ENCODE measurements at places on chromosomes 16 and 17.

- DNase-seq = no peak
These were observed 43.5 kb downstream of the ZDHHC7 start for GRCh38 chr16:84967828-84968227.

DNA sequence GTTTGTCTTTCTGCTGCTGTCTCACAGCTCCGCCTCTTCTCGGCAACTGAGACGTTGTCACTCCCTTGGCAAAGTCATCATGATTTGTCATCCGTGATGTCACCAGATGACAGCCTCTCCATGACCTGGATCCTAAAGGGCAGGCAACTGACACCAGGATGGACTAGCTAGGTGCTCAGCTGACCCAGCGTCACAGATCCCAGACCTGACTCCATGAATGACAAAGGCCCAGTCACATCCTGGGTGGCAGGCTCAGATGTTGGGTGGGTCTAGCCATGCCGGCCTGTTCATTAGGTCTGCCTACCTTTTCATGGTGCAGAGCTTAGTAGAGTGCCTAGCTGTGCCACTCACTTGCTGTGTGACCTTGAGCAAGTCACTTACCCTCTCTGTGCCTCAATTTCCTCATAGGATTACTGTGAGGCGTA is 3.8 kb upstream of the TMEM238L start:
- DNase-seq = no peak

DNA sequence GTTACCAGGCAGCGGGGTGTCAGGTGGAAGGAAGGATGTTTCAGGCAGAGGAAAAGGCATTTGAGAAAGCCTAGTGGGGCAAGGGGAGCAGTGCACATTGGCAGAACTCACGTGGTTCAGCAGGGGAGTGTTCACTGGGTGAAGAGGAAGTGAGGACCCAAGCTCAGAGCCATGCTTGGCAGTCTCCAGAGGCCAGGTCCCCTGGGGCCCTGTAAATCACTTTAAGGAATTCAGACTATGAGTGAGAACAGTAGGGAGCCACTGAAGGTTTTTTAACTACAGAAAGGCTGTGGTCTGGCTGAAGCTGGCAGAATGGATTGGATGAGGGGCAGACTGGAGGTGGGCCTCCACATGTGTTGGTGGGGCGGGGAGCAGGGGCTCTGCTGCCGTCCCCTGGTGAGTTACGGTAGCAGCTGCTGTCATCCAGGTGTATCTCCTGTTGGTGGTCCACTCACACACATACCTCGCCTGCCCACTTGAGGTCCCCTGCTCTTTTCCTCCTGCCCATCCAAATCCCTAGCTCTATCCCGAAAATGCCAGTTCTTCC is 5.1 kb downstream of the CLEC16A start:
- peak; percentile 33 for DNase-seq

DNA sequence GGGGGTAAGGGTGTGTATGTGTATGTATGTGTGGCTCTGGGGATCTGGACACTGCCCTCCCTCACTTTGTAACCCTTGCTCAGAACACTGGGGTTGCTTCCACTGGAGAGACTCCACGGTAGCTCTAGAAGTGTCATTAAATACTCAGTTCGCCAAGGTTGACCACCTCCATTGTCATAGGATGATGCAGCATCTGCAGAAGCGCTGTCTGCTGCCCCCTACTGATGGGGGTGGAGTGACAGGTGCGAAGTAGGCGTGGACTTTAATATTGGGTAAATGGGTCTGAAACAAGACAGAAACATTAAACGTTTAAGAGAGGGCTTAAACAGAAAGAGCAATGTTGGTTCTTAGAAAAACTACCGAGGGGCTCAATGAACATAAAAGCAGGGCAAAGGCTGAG is 35.5 kb upstream of the STAC2 start:
- DNase-seq = no peak

- peak; percentile 73 for DNase-seq
These were observed 20.9 kb downstream of the FAM20A start for GRCh38 chr17:68580236-68580770.

- no peak for DNase-seq
These were observed 22.3 kb upstream of the N4BP1 start for GRCh38 chr16:48632137-48632774.

DNA sequence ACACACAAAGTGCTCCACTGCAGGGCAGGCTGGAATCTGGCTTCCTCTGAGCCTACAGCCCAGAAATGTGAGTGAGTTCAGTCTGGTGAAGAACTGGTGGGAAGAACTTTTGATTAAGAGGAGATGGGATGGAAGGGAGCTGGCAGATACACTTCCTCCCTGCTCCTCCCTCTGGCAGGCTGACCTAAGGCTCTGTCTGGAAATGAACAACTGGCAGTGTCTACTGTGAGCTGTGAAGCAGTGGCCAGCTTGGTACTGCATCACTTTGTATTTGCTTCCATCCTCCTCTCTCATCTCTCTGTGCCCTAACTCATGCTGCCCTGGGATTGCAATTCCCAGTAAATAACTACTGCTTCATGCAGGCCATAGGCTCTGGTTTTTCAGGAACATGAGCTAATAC is 45.6 kb downstream of the MAF start:
- no peak for DNase-seq

DNA sequence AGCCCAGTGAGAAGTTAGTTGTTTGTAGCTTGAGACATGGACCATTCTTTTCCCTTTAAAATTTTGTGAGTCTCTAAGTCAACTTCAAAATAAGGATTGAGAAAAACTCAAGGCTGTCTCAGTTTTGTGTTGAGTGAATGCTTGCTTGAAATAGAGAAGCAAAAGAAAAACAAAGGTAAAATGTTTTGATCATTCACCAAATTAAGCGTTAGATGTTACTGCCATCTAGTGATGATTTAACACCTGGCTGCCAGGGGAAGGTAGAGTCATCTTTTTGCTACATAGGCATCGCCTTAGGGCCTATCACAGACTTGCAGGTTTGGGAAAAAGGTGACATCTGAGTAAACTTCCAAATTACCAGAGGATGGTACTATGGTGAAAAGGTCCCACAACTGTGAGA is 74.4 kb downstream of the PCTP start:
- no peak for DNase-seq

GRCh38 chr17:17727111-17727659 is 45.9 kb downstream of the RAI1 start:
- no peak for DNase-seq

DNA sequence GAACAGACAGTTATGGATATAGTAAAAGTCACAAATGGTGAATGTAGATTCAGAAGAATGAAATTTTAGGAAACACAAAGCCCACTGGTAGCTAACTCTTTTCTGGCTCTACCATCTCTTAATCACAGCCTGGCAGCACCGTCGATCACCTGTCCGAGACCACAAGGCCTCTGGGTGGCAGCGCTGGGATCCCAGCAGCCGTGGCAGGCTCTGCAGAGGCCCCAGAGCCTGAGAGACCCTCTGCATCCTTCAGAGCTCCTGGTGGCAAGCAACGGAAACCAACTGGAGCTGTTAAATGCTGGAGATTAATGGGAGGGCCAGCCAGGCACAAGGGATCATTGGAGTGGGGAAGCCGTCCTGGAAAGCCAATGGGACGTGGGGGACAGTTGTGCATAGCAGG is 26.3 kb downstream of the LAT start:
- no peak for DNase-seq

- DNase-seq = no peak
These were observed 96.5 kb downstream of the WSCD1 start for GRCh38 chr17:6166492-6167179.

DNA sequence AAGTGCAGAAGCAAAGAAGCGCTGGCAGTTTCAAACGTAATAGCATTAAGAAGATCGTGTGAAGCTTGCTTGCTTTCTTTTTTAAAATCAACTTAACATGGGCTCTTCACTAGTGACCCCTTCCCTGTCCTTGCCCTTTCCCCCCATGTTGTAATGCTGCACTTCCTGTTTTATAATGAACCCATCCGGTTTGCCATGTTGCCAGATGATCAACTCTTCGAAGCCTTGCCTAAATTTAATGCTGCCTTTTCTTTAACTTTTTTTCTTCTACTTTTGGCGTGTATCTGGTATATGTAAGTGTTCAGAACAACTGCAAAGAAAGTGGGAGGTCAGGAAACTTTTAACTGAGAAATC is 17.4 kb upstream of the RAB11FIP4 start:
- no peak for DNase-seq

GRCh38 chr17:55872374-55872773 is 121.5 kb downstream of the PCTP start:
- no peak for DNase-seq

DNA sequence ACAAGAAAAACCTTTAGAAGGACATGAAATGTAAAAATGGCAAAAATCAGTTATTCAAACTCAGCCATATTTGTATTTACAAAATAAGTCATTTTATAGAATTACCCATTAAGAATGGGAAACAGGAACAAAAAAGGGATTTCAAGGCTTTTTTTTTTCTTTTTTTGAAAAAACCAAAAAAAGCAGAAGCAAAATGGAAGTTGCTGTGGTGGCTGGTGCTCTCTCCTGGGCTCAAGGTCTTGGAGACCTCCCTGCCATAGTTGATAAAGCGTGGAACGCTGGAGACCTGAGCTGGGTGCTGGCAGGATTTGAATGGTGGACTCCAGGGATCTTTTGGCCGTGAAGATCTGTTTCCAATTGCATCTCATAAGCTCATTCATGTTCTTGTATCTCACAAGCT is 3.1 kb downstream of the PLCG2 start:
- no peak for DNase-seq

GRCh38 chr17:80243526-80244433 is 16.9 kb upstream of the RNF213 start:
- DNase-seq = no peak

- DNase-seq = no peak
These were observed 526 bp downstream of the TSNAXIP1 start for GRCh38 chr16:67807148-67807682.

GRCh38 chr17:43907425-43907981 is at the start of gene MPP2:
Gene MPP2, minus strand, starts transcription at chr17:43907536. Its CDS starts 3,076 bp downstream, at chr17:43904460.
- DNase-seq = peak; percentile 89

GRCh38 chr16:57997528-57998265 is 2.8 kb downstream of the ZNF319 start:
- DNase-seq = no peak

- no peak for DNase-seq
These were observed 1.6 kb downstream of the CA7 start for GRCh38 chr16:66845791-66846221.

- no peak for DNase-seq
These were observed 132.0 kb downstream of the NLK start for GRCh38 chr17:28174352-28175046.

GRCh38 chr16:4491898-4492297 is 15.7 kb downstream of the HMOX2 start:
- DNase-seq = no peak

- DNase-seq = no peak
These were observed 25.8 kb downstream of the EPN2 start for GRCh38 chr17:19262650-19263631.

- no peak for DNase-seq
These were observed 926 bp upstream of the SHCBP1 start for GRCh38 chr16:46621934-46622676.

DNA sequence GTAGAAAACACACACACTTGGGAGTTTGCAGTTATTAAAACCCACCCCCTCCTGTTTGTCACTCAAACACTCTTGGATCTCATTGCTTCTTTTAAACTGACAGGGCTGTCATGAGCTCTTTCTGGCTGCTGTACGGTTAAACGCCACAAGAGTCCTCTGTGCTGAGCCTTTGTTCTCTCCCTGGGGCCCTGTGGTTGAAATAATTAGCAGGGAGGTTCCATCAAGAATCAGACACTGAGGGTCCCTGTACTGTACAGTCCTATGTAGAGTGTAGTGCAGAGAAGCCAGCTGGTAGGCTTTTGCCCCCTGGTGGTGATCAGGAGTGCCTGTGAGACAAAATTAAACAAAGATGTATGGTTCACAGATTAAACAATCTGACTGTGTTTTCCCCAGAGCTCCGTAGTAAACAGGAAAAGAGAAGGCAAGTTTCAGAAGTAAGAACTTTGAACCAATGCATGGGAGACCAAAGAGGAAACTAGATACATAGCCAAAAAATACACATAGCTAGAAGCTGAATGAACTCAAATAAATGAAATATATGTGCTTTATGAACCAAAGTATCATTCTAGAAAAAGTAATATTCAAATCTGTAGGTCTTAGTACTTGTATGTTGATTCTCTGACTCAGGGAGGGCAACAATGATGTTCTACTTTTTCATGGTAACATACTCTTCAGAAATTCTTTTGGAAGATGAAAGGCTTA is 1.4 kb upstream of the SSH2 start:
- DNase-seq = peak; percentile 81

DNA sequence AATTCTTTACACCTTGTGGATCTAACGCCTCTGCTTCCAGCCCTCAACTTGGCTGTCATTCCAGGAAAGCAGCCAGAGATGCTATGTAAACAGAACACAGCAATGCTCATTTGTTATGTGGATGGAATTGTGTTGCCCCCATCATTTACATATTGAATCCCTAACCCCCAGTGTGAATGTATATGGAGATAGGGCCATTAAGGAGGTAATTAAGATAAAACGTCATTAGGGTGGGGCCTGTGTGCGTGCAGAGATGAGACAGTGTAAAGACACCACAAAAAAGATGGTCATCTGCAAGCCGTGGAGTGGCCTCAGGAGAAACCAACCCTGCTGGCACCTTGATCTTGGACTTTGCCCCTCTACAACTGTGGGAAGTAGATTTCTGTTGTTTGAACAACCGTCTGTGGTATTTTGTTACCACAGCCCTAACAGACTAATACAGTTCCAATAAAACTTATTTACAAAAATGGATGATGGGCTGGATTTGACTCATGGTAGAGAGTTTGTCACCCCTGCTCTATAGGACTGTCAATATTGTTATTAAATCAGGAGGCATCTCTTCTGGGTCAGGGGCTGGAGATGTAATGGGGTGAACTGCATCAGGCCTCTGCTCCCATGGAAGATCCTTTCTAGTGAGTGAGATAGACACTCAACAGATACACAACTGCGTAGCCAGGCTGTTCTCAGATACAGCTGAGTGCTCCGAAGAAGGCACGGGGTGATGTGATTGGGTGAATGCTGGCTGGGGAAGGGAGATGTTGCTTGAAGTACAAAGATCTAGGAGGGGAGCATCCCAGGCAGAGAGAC is 339.0 kb downstream of the SNX29 start:
- no peak for DNase-seq

- no peak for DNase-seq
These were observed 7.0 kb downstream of the MT2A start for GRCh38 chr16:56615353-56615752.

- DNase-seq = no peak
These were observed 623.2 kb upstream of the ZFHX3 start for GRCh38 chr16:73670836-73671820.

All from left hindlimb (tissue), 1 donor.